ENCODE measurements at places on chromosomes 2 and 18.

GRCh38 chr2:230824406-230824978, 40.2 kb upstream of the ITM2C start:
- peak; percentile 58 for DNase-seq

DNA sequence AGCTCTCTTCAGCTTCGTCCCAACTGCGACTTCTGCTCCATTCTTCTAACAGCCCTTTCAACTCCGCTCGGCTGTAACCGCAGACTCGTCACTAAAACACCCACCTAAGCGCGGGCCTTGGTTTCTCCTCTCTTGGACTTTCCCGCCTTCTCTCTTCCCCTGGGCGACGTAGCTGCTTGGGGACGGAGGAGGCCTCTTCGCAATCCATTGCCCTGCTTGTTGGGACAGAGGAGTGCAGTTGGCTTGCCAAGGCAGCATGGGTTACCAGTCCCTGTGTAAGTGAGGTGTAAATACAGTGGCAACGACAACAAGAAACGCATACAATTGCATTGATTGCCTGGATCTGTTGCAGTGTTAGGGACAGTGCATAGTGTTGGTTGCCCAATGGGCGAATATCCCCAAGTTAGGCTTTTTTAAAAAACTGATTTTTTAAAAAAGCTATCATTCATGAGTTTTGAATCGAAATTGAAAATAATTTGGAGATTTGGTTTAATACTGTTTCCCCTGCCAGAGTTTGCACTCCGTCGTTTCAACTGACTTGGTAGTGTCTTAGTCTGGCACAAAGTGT, 484 bp upstream of the DARS1 start:
- DNase-seq: peak; percentile 68

GRCh38 chr2:19810148-19810547, 91.6 kb downstream of the TTC32 start:
- no peak for DNase-seq

- no peak for DNase-seq
These were observed 2786.5 kb downstream of the RPIA start for GRCh38 chr2:91477731-91478672.

DNA sequence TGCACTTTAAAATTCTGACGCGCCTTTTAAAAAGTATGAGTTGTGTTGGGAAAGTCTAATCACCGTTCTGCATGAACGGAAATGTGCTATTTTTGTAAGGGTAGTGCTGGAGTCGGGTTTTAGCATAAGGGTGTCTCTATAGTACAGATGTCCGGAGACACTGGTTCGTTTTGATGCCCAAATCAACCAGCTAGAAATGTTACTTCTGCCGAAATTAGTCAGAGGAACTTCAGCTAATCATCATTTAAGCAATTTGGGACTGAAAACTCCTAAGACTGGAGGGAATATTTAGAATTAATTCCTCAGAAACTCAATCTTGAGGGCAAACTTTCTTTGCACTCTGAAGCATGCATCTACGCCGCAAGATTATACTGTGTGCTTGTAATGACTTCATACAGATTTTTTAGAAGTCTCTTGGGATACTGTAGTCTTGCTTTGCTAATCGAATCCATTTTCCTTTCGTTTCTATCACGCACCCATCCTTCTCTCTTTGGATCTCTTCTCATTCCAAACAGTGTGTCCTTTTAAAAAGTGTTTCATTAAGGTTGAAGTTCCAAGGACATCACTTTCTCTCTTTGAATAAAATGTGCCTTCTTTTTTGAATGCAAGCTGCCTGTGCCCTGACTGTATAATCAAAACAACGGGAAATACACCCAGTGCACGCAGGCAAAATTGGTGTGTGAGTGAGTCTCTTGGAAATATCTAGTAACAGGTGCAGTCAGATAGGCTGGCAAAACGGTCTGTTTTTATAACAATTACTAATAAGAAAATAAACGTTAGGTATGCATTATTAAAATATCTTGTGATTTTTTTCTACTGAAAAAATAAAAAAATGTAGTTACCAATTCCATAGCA, 270.9 kb upstream of the TCF4 start:
- DNase-seq: no peak

DNA sequence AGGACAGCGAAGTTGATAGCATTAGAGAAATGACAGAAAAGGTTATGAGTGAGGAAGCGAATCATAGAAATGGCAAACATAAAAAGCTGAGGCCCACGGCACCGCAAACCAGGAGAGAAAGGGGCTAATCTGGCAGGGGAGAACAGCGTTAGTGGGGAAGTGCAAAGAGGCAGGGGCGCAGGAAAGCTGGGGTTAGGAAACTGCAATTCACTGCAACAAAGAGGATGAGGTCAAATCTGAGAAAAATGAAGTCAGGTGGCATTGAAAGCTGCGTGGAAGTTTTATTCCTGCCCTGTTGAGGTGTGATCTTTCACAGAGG, 653 bp upstream of the ABI2 start:
- DNase-seq: no peak

GRCh38 chr2:115165529-115166109, 723.2 kb downstream of the DPP10 start:
- no peak for DNase-seq

- no peak for DNase-seq
These were observed 226.5 kb downstream of the PID1 start for GRCh38 chr2:229044581-229044980.

- no peak for DNase-seq
These were observed 228.2 kb downstream of the CCDC178 start for GRCh38 chr18:33212363-33212762.

DNA sequence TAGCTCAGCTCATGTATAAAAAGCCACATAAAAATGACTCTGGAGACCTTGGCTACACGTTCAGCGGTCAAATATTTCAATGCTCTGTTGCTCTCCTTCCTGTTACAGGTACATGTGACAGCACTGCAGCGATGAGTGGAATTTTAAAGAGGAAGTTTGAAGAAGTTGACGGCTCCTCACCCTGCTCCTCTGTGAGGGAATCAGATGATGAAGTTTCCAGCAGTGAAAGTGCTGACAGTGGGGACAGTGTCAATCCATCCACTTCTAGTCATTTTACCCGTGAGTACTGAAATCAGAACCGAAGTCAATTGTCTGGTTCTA, 125.4 kb downstream of the CSRNP3 start:
- no peak for DNase-seq

DNA sequence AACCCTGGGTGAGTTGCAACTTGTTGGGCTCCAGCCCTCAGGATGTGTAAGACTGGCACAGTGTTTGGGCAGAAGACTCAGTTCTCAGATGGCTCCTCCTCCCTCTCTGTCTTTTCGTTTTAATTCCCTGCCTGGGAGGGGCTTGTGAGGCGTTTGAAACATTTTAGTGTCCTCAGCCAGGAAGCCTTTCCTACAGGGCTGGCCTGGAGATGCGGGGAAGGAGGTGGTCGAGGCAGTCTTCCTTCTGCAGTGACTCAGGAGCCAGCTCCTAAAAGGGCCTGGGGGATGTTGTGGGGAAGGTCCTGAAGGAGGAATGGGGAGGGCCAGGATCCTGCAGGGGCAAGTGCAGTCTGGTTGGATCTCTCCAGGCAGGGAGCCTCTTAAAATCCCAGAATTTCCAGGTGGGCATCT, 22.1 kb upstream of the IGFBP5 start:
- DNase-seq: no peak

DNA sequence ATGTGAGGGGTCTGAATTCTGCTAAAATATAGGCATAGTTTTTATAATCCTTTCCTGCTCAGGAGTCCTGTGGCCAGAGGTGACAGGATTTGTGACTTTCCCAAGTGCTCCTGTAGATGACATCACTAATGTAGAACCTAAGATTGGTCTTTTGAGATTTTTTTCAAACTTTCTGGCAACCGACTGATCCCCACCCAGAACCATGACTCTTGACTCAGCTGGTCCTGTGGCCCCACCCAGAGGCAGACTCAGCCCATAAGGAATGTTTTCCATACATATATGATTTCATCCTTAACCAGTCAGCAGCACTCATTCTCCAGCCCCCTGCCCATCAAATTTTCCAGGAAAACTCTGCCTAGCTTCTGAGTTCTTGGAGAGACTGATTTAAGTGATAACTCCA, 46.8 kb downstream of the COMMD1 start:
- DNase-seq: no peak

DNA sequence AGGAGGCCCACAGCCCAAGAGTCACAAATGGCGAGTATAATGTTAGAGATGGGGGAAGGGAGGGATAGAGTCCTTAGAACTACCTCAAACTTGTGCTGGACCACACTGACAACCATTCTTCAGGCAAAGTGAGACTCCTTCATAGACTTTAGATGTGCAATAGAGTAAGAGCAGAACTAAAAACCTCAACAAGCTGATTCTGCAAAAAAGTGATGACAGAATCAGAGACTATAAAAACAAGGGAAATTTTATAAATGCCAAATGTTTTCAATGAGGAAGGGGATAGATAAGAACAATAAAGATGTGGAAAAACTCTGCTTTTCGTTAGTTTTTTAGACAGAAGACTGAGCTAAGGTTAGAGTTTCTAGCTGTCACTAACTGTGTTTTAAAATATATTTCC, 17.7 kb downstream of the SMC6 start:
- no peak for DNase-seq

DNA sequence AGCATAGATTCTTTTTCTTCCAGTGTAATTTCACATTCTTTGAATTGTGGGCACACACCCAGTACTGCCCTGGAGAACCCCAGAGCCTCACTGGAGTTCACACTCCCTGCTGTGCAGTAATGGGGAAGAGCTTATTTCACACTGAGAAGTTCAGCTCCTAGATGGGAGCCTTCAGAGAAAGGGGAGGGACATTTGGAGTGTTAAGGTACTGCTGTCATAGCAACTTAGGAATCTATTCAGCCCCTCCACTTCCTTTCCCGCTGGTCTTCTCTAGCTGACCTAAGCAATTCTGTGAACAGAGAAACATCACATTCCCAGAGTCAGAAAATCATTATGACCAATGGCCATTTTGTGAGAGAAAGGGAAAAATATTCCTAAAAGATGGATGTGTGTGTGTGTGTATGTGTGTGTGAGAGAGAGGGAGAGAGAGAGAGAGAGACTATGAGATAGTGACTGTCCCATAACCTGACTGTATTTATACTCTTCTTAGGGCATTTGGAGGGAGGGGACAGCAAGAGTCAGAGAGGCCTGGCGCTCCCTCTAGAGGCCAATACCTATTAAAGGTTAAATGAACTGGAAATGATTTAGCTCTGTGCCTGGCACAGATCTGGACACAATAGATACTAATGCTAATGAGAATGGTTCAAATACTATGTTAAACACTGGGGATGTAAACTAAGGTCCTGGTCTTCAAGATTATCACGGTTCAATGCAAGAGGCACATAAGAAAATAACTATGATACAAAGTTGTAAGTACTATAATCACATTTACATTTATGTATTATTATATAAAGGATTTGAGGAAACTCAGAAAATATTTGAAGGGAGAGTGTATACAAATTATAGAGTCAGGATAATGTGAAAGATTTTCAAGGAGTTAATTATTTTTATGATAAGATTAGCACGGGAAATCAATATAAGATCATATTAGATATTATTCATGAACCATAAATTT, 41.5 kb upstream of the RPE start:
- no peak for DNase-seq

DNA sequence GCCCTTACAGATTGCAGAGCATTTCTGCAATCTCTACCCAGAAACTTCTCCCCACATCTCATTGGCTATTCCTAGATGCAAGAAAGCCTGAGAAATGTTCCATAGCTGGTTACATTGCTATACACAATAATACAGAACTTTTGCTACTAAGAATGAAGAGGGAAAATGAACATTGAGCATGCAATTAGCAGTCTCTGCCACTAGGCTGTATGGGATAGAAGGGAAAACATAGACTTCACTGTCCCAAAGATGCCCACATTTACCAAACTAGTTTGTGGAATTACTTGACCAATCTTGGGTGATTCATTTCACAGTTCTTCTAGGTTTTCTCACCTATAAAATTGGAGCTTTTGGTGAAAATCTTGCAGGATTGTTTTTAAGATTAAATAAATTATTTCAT, 265.7 kb upstream of the NT5C1B start:
- DNase-seq: no peak

- no peak for DNase-seq
These were observed 170.4 kb downstream of the ZNF521 start for GRCh38 chr18:25181581-25181980.

- DNase-seq: no peak
These were observed 302.7 kb upstream of the TNP1 start for GRCh38 chr2:217162533-217162932.

GRCh38 chr2:187316040-187316439, 132.0 kb downstream of the CALCRL start:
- DNase-seq: no peak

DNA sequence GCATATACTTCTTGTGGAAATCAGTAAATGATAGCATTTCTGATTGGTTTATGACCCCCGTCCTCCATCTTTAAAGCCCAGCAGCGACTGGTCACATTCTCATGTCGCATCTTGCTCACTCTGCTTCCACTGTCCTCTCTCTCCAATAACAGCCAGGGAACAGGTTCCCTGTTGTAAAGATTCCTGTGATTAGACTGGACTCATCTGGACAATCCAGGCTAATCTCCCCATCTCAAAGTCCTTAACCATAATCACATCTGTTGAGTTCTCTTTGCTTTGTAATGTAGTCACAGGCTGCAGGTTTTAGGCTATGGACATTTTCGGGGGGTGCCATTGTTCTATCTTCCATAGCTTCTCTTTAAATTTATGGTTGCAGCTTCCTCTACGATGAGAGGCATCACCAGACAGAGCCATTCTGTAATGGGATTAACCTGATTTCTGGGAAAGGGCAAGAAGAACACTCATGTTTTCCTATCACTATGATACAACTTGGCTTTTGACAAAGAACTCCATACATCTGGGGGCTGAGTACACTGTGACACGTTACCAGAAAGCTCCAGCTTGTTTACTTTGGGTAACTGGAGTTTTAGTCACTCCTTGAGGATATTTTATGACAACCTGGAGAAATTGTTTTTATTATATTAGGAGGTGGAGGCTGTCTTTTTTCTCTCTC, 159.0 kb downstream of the NYAP2 start:
- no peak for DNase-seq

DNA sequence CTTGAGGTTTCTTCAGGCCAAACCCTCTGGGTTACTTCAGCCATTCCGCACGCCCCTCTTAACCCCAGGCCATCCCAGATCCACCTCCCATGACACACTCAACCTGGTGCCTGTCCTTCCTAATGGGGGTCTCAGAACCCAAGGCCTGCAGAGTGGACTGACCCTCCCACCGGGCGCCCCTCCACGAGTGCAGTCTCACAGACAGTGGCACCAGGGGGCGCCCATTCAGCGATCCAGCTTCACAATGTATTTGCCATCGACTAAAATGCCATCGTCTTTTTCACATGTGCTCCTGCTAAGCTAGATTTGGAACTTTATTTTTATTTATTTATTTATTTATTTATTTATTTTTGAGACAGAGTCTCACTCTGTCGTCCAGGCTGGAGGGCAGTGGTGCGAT, 38.5 kb downstream of the INPP5D start:
- DNase-seq: no peak

DNA sequence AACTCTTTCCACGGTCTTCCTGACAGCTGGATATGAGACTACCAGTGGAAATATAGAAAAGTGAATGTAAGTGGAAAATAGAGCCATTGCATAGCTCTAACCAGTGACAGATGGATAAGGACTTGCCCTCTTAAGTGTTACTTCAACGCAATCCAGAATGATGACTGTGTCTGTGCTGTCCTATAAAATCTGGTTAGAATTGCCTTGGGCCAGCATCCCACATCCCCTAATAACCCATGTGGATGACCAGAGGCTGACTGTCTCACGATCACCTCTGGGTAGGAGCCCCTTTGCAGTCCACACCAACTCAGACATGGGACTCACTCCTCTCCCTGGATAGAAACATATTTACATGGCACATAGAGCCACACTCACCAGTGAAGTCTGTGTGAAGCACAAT, 186.6 kb downstream of the C1D start:
- no peak for DNase-seq
